ENCODE measurements at places on chromosomes 2 and 18.

- no peak for DNase-seq
These were observed 749.4 kb downstream of the SOCS6 start for GRCh38 chr18:71038196-71038595.

DNA sequence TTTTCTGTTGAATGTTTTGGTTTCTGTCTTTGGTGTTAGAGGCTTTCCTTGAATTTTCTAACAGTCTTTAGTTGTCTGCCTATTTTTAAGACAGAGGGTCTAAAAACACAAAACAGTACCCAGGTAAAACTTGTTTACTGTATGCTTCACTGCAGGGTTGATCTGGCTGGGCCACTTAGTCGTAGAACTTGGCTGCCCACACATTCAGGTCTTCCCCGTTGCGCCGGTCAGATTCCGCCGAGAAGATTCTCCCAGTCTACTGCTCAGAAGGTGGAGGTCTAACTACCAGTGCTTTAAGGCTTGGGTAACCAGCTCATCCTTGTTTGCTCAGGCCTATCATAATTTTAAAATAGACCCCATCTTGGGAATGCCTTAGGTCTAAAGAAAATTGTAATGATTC is 24.6 kb upstream of the DNAH6 start:
- no peak for DNase-seq

DNA sequence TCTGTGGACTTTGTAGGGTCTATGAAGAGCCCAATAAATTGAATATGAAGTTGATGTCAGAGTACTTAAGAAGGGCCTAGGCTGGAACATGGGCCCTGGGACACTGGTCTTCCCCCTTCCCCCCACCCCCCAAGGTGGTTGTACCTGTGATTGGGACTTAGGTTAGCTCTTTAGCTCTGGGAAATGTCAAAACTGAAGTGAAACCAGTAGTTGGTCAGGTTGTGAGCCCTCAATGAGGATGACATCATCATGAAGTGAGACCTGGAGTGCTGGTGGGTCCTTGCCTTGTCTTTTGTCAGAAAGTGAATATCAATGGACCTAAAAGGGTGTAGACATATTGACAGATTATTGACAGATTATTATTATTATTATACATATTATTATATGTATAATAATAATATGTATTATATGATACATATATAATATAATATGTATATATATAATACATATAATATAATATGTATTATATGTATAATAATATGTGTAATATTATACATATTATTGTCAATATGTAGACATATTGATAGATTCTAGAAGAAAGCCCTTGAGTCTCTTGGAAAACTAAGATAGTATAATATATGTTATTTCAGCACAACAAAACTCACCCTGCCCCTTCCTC is 5.4 kb downstream of the MARS2 start:
- no peak for DNase-seq

GRCh38 chr2:161991991-161992390 is 82.0 kb downstream of the DPP4 start:
- DNase-seq: no peak

DNA sequence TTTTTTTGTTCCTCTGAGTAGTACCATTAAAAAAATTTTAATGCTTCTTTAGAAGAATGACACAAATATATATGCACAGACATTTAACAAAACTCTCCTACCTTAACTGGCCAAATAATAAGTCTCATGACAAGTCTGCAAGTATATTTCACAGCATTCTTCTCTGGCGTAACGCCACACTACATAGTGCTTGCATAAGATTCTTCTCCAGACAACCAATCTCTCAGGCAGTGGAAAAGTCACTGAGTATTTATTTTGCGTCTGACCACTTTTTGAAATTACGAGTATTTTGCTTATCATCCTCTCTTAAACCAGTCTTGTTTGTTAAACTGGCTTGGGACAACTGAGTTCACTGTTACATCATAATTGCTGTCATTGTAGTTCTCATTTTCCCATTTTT is 749.2 kb downstream of the ADCYAP1 start:
- DNase-seq: no peak

GRCh38 chr2:239674101-239674980 is 273.5 kb upstream of the HDAC4 start:
- no peak for DNase-seq

- no peak for DNase-seq
These were observed 8.3 kb upstream of the TNS1 start for GRCh38 chr2:218010984-218011652.

DNA sequence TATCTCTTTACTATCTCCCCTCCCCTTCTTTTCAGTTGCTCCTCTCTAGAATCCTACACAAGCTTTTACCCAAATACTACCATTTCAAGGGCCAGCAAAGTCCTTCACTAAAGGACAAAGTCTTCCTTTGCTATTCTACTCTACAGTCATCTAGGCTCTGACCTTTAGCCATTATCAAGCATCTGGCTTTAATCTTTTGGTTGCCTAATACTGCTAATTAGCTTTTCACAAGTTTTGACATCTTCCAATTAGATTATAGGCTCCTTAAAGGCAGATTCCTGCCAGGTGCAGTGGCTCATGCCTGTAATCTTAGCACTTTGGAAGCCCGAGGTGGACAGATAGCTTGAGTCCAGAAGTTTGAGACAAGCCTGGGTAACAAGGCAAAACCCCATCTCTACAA is 194.4 kb downstream of the SH3BP4 start:
- no peak for DNase-seq

DNA sequence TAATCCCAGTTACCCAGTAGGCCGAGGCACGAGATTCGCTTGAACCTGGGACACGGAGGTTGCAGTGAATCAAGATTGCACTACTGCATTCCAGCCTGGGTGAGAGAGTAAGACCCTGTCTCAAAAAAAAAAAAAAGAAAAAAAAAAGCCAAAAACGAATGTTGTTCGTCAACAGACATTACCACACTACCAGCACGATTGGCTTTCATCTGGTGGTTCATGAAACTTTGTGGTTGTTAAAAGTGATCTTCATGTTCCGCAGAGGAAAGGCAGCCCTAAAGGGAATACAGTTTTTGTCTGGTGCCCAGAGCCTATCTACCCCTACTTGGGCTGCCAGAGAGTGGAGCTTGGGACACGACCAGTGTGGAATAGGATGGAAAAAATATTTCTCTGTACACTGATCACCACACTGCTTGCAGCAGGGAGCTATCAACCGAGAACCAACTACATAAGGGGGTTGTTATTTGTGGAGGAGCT is 13.6 kb upstream of the CXCR4 start:
- no peak for DNase-seq
